ENCODE measurements at places on chromosomes 1 and 21.
A peak's percentile ranks its signal among the peaks of the same experiment; 100 is the strongest.

- DNase-seq = no peak
Measured at GRCh38 chr1:160226623-160227022, 21.4 kb downstream of the PEA15 start.

DNA sequence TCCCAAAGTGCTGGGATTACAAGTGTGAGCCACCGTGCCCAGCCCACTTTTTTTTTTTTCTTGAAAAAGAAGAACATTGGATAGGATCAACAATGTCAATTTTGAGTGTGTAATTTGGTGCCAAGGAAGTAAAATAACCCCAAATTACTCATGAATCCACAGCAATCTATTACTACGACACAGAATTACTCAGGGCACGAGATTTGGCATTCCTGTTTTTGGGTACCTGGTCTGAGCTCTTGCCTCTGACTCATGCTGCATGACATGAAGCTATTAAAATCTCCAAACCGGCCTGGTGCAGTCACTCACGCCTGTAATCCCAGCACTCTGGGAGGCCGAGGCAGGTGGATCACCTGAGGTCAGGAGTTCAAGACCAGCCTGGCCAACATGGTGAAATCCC lies 10.4 kb downstream of the RNF19B start:
- DNase-seq = no peak

DNA sequence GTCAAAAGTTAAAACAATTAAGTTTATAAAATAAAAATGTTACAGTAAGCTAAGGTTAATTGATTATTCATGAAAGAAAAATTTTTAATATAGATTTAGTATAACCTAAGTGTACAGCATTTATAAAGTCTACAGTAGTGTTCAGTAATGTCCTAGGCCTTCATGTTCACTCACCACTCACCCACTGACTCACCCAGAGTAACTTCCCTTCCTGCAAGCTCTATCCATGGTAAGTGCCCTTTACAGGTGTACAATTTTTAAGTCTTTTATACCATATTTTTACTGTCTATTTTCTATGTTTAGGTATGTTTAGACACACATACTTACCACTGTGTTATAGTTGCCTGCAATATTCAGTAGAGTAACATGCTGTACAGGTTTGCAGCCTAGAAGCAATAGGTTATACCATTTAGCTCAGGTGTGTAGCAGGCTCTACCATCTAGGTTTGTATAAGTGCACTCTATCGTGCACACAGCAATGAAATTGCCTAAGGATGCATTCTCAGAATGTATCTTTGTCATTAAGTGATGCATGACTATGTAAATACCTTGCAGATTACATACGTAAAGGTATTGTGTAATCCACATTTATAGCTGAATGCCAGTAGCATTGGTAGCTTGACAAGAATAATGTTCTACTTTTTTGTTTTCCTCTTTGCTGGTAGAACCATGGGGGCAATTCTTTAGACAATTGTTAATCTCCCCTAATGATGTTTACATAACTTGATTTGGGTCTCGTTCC lies 35.7 kb upstream of the GPR88 start:
- DNase-seq = no peak

- peak; percentile 46 for DNase-seq
Measured at GRCh38 chr1:26999440-26999987, 6.0 kb downstream of the TRNP1 start.

DNA sequence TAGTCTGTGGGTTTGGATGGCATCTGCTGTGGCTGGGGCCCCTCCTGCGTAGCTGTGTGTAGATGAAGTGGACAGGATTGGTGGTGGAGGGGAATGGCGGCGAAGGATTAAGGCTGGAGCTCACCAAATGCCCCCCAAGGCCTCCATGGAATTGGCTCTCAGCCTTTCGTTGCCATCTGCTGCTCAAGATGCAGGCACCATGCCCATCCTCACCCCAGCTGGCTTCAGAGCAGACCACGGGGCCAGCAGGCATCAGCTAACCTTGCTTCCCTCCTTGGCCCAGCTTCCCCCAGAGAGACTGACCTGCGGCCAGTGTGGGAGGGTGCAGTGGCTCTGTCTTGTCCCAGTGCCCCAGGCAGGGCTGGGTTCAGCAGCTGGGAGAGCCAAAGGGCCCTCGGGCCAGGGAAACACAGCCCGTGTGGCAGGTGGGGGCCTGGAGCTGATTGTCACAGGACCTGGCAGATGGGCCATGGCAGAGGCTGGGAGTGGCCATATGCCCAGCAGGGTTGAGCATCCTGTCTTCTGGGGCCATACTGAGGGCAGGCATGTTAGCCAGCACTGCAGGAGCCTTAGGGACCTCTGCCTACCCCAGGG lies 66.8 kb upstream of the ACTL8 start:
- DNase-seq = no peak

DNA sequence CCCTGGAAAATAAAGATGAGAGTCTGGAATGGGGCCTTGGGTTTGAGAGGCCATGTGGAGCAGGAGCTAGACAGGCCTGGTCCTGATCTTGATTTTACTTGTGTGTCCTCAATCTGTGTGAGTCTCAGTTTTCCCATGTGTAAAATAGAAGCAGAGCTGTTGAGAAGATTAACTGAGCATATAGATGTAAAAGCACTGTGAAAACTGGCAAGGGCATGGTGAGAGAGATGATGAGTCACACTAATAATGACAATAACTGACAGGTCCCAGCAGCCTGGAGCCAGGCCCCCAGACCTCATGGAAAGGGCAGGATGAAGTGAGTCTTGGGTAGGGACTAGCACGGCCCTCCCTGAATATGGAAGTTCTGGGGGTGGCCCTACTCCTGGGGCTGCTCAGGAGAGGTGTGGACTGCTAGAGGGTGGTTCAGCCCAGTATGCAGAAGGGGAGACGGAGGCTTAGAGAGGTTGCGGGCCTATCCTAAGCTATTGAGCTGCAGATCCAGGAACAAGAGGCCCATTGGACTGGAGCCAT lies 2.8 kb upstream of the AHDC1 start:
- DNase-seq = no peak
